ENCODE measurements at places on chromosomes 1 and 21.

DNA sequence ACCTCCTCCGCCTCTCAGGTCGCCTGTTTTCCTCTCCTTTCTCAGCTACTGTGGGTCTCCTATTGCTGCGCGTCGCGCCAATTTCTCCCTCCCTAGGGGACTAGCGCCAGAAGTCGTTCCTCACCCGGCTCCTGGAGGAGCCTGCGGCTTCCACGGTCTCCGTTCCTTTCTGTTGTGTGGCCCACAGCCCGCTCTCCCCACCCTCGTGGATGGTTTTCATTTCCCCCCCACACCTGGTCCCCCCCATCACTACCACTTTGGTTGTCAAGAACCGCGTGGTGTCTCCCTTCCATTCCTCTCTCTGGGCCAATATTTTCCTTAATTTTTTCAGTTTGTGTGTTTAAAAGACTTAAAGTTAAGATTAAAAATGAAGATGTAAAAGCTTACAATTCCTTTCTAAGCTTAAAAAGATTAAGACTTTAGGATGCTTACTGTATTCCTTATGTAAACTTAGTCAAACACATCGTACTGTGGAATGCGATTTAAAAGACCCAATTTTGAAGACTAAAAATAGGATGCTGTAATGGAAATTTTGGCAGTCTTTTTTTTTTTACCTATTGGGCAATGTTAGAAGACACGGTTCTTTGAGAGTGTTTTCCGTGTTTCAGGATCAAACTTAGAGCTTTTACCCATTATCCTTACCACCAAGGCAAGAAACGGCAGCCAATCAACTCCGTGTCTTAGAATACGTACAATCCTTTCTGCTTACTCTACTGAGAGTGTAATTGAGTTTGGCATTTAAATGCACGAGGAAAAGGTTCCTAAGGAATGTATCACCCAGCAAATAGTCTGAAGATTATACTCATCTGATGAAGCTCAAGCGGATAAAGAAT lies 773 bp downstream of the CNST start:
- peak; percentile 59 for DNase-seq

GRCh38 chr1:80214888-80215540 lies 1208.5 kb upstream of the ADGRL4 start:
- DNase-seq = no peak

DNA sequence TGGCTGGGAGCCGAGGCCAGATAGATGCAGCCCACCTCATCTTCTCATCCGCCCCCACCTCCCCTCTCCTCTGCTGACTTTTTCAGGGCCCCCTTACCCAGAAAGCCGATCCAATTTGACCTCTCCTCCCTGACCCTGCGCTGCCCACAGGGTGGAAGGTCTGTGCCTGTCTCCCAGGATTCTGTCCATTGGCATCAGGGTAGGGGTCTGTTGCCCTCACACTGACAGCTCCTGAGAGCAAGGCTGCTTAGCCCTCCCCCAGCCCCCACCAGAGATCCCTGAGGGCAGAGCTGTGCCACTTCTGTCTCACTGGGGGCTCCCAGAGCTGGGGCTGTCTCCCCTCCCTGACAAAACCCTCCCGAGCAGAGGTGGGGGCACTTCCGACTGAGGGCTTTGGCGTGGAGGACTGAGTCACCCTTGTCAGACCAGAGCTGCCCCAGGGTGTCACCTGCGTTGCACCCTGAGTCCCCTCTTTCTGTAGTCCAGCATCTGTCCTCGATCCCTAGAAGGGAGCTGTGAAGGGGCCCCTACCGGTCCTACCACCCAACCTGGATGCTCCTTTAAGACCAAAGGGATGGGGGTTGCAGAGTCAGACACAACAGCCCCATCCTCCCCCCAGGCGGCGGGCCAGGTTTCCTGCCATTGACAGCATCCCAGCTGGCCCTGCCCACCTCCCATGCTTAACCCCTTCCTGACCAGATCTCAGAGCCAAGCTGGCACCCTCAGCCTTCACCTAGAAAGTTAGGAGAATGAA lies 2.4 kb upstream of the FAM110D start:
- no peak for DNase-seq

- no peak for DNase-seq
Measured at GRCh38 chr1:183417772-183418491, at the start of gene NMNAT2. Gene NMNAT2 (minus strand): TSS chr1:183418380. CDS start chr1:183418267, 113 bp downstream.

- DNase-seq = no peak
Measured at GRCh38 chr1:43968348-43968948, 1.4 kb upstream of the DPH2 start.

GRCh38 chr1:24413350-24414163 lies at the start of gene STPG1:
Gene STPG1 (minus strand): TSS chr1:24413782. CDS start chr1:24401388, 12,394 bp downstream.
- peak; percentile 96 for DNase-seq

GRCh38 chr21:33478935-33479678 lies 667 bp downstream of the TMEM50B start:
- peak; percentile 65 for DNase-seq

DNA sequence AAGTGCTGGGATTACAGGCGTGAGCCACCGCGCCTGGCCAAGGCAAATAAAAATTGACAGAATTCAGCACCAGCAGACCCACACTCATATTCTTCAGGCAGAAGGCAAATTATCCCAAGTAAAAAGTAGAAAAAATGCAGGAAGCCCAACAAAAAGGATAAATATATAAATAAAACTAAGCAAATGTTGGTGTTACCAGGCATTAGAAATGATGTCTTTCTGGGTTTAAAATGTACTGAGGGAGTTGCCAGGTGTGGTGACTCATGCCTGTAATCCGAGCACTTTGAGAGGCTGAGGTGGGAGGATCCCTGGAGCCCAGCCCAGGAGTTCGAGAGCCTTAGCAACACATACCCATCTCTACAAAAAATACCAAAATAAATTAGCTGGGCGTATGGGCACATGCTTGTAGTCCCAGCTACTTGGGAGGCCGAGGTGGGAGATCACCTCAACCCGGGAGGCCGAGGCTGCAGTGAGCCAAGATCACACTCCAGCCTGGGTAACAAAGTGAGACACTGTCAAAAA lies 6.3 kb downstream of the INTS11 start:
- no peak for DNase-seq

DNA sequence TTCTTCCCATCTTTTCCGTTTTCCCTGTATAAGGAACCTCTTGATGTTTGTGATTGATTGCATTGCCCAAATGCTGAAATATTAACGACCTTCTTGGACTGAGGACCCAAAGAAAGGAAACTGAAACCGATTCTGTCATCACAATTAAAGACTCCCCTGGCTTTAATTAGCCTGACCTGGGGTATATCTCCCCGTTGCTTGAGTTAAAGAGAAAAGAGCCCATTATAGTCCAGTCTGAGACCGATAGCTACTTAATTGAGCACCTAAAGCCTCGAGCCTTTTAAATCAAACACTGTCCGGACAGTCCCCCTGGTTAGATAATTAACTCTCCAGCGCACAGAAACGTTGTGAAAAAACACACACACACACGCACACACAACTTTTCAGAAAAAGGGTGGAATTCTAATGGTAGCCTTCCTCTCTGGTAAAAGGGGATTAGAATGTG lies 8.0 kb downstream of the LMO4 start:
- no peak for DNase-seq

DNA sequence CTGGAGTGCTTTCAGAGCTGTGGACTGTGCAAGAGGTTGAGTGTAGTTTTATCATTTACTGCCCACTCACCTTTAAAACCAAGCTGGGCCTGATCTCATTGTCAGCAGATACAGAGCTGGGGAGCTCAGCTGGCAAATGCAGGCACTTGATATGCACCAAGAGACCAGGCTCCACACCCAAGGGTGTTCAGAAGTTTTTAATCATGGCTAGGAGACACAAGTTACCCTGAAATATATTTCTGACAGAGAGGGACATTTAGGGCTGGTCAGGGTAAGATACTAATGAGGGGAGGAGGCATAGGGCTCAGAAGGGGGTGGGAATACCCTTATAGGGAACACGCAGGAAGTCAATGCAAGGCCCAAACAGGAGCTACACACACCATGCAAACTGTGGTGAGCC lies 153.7 kb downstream of the ELAVL4 start:
- DNase-seq = no peak

DNA sequence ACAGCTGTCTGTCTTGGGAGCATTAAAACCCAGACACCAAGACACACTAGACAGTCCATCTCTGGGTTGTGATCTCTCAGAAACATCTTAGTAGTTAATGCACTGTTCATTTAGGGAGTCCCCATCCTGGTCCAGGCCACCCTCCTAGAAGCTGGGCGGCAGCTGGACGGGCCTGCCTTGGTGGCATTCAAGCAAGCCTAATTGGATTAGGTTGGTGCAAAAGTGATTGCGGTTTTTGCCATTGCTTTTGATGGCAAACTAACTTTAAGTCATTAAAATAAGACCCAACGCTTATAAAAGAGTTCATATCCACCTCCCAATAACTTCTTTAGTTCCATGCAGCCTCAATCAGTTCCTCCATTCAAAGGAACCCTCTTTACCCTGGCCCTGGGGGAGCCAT lies 21.7 kb downstream of the ATP5PO start:
- DNase-seq = no peak

DNA sequence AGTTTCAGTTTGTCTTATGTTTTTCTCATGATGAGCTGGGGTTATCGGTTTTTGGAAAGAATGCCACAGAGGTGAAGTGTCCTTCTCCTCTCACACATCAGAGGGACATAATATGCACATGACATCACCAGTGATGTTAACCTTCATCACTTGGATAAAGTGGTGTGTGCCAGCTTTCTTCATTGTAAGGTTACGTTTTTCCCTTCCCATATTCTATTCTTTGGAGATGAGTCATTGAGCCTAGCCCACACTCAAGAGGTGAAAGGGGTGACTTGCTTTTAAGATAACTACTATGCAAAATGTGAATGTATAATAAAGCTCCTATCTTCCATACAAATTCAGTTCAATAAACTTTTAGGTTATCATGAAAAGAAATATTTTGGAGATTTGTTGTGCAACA lies 36.7 kb upstream of the MAGI3 start:
- DNase-seq = no peak

- no peak for DNase-seq
Measured at GRCh38 chr1:218439541-218440295, 94.6 kb downstream of the TGFB2 start.

DNA sequence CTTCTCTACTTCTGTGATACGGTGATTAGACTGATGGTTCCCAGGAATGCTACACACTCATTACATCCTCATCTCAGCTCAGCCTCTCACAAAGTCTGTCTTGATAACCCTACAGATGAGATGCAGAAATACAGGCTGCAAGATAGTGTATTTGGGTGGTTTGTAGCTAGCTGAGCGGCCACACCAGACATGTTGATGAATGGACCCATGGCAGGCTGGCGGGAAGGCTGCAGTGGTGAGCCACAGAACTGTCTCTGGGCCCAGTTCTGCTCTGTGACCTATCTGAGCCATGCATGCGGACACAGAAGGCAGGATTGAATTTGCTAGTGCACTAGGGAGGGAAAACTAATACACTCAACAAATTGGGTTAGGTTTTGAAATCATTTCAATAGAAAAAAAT lies 71.9 kb downstream of the LRRN2 start:
- DNase-seq = no peak

GRCh38 chr1:18972531-18972930 lies 16.1 kb upstream of the IFFO2 start:
- no peak for DNase-seq

- DNase-seq = no peak
Measured at GRCh38 chr1:48870596-48870995, 93.9 kb upstream of the BEND5 start.

DNA sequence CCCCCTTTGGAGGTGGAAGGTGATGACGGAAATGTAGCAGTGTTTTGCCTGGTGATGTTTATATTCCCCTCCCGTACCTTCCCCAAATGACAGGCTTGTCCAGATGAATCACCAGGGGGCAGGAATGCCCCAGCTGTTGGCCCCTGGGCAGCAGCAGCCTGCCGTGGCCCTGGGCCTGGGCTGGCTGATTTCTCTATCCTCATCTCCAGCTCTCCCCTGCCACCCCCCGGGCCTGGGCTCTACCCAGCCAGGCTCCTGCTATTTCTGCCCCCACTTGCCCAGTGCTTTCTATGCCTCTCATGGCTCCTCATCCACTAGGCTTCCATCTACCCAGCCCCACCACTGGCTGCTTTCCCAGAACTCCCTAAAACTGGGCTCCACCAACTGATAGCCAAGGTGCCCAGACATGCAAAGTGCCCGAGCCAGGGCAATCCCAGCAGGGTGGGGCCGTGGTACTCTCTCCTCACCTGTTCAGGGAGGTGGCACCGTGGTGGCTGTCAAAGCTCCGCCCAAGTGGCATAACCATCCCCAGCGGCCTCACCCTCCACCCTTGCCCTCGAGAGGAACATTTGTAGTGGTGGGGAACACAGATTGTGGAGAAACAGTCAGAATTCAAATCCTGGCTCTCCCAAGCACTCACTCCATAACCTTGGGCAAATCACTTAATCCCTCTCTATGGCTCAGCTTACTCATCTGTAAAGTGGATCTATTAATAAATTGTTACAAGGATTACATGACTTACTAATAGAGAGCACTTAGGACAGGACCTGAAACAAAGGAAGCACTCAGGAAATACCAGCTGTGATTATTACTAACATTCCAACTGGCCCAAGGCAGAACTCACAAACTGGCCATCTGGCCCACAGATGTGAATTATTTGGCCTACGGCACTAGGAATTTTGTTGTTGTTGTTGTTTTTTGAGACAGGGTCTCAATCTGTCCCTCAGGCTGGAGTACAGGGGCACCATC lies 12.8 kb upstream of the ECE1 start:
- no peak for DNase-seq

DNA sequence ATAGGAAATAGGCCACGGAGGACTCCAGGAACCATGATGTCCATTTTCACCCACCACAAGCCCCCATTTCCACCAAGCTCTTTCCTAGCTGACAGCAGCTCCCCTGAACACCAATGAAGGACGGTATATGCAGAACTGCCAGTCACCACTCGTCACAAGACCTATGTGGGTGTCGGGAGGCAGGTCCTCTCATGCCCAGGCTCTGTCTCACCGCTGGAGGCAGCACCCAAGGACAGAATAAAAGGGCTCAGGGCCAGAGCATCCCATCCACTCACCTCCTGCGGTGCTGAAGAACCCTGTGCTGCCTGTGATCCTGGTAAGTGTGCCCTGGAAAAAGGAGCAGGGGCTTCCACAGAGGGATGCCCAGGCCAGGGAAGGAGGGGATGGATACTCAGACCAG lies at the start of gene LCE1F:
TSS of gene LCE1F (plus strand) at position 266 of the 400 bp plus-strand sequence. CDS start 1,232 bp downstream, outside the sequence.
- DNase-seq = no peak

- no peak for DNase-seq
Measured at GRCh38 chr1:80926531-80926930, 874.2 kb upstream of the ADGRL2 start.

- DNase-seq = no peak
Measured at GRCh38 chr1:18481921-18482701, 1.4 kb downstream of the KLHDC7A start.

GRCh38 chr1:224831501-224831900 lies 98.0 kb upstream of the DNAH14 start:
- DNase-seq = no peak

DNA sequence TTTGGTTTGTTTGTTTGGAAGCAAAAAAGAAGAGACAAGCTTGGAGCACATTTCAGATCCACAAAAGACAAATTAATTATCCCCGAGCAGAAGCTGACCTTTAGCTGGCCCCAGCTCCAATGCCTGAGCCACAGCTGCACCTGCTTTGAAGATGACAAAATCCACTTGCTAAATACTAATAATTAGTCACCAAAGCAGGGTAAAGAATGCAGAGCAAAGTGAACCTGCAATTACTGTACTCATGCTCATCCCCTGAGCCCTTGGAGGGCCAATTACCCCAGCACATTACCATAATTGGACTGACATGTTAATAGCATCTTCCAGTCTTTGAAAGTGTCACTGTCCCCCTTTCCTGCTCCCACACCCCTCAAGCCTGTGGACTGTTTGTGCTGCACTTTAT lies 38.2 kb upstream of the KCND3 start:
- DNase-seq = no peak

Data from GM10248 (cell line).